ENCODE measurements at places on chromosomes 7 and 10.

- peak; percentile 99 for DNase-seq
Measured at GRCh38 chr7:75937958-75938786, 23.2 kb downstream of the POR start.

DNA sequence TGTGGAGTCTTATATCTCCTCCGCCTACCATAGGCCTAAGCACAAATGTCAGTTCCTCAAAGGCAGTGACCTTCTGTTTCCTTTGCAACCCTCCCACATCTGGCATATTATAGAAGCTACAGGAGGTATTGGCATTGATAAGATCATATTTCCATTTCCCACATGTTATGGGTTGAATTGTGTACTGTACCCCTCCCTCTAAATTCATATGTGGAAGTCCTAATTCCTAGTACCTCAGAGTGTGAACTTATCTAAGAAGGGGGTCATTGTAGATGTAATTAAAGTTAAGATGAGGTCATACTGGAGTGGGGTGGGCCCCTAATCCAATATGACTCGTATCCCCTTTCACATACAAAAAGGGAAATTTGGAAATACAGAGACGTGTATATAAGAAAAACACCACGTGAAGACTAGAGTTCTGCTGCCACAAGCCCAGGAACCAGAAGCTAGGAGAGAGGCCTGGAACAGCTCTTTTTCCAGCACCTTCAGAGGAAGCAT is 6.1 kb upstream of the LAMB4 start:
- DNase-seq = peak; percentile 14

GRCh38 chr7:106874076-106874475 is 9.0 kb downstream of the PIK3CG start:
- DNase-seq = no peak

DNA sequence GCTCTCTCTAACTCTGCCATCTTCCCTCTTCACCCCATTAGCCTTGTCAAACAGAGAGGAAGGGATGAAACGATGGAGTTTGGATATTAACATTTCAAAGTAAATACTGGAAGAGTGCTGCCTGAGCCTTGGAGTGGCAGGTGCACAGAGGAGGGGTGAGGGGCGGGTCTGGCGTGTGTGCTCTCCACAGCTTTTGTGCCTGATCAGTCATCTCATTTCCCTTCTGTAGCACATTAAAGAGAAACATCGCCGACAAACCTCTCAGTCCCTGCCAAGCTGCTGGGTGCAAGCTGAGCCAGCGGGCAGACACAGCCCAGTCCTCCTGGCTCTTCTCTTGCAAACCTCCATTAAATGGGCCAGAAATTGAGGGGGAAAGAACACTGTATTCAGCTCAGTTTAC is 76.2 kb downstream of the SLIT1 start:
- no peak for DNase-seq

GRCh38 chr10:21989453-21990154 is 13.9 kb downstream of the DNAJC1 start:
- peak; percentile 65 for DNase-seq

- DNase-seq = no peak
Measured at GRCh38 chr10:34845070-34845469, 30.0 kb upstream of the PARD3 start.

DNA sequence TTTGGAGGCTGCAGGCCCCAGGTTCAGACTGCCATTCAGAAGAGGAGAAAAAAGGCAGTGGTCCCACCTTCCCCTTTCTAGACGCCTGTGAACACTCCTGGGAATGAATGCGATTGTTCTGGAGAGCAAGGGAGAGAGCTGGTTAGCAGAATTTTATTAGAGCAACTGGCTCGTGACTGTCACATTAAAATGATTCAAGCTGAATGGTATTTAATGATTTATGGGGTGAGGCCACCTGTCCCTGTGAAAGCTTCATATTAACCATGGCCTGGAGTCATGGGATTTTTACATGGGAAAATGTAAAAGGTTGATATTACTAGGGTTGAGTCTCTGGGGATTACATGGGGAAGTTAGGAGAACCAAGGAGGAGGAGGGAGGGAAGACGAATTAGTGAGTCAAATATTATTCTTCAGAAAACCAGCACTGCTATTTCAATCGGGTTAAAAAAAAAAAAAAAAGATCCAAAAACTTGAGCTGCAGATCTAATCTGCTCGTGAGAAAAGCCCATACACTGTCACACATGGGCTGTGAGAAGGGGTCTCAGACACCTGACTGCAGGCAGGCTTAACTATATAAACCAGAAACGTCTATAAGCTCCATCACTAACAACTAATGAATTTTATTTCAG is 8.3 kb downstream of the CXCL12 start:
- DNase-seq = no peak

DNA sequence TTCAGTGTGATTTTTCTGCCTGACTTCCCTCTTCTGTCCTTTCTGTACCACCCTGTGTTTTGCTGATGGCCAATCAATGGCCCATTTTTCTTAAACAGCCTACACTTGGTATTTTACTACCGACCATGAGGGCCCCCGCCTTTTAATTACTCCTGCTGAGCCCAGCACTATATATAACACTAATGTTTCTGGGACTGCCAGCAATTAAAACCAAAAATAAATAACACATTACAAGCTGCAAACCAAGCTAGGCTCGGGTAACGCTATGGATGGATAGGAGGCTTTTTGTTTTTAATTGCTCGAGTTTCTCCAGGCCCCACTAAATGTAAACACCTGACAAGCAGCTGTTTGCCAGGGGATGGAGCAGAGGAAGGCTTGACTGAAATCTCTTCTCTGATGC is 915.4 kb upstream of the AUTS2 start:
- no peak for DNase-seq

- DNase-seq = peak; percentile 86
Measured at GRCh38 chr10:48526011-48526821, 78.7 kb downstream of the ARHGAP22 start.

DNA sequence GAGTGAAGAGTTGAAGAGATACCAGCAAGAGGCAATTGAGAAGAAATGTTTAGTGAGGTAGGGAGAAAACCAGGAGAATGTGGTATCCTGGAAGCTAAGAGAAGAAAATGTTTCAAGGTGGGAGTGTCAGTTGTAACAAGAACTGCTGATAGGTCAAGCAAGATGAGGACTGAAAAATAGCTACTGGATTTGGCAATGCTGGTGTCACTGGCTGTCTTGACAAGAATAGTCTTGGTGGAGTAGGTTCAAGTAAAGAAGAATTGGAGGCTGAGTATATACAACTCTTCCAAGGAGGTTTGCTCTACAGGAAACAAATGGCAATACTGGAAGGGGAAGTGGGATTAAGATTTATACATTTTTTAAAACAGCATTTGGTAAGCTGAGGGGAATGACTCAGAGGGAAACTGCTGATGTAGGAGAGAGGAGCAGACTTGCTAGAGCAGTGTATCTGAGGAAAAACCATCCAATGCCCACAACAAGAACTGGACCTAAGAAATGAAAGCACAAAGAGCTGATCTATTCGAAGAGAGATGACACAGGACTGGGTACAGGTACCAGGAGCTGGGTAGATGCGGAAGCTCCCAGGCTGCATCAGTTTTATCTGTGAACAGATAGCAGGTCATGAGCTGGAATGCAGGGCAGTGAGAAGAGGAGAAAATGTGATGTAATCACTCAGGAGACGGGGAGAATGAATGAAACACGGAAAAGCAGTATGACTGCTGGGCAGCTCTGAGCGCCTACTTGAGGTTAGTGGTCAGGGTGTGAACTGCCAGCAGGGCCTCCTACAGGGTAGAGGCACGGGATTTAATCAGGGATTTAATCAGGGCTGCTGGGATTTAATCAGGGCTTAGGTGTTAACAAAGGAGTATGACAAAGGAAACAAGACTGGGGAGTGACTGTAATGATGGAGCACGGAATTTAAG is 34.5 kb downstream of the FAM25A start:
- peak; percentile 71 for DNase-seq

- DNase-seq = no peak
Measured at GRCh38 chr10:23362879-23363792, 18.5 kb upstream of the C10orf67 start.

GRCh38 chr10:102004376-102004775 is 51.6 kb downstream of the ARMH3 start:
- peak; percentile 86 for DNase-seq

DNA sequence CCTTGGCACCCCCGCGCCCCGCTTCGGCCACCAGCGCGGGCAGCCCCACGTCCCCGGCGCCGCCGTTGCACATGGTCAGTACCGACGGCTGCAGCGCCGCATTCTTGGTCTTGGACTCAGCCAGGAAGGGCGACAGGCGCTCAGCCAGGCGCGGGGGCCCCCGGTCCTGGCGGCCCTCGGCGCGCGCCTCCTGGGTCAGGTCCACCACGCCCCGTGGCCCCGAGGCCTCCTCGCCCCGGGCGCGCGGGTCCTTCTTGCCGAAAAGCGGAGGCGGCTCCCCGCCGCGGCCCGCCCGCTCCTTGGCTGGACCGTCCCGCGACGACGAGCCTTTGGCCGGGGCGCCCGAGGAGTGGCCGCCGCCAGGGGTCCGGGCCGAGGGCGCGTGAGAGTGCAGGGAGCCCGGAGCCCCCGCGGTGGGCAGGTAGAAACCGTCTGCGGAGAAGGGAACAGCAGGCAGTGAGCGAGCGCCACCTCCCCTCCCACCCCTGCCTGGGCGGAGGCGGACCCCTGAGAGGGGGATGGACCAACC is 34.7 kb downstream of the TNRC18 start:
- DNase-seq = no peak

DNA sequence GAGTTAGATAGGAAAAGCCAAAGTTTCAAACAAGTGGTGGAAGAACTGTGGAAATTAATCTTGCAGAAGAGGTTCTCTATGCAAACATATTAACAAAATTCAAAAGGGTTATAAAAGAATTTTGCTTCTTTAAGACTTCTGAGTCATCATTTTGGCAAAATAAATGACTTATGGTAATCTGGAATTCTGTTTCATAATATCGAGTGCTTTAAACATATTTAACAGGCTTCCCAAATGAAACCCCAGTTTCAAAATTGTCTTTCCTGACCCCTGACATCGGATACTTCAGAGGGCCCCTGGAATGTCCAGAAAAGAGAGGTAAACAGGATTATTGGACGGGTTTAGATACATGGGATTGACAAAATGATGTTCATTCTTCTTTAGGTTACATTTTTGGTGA is 444.6 kb downstream of the HTR7 start:
- peak; percentile 62 for DNase-seq

- no peak for DNase-seq
Measured at GRCh38 chr10:101308051-101308450, 45.9 kb upstream of the BTRC start.

DNA sequence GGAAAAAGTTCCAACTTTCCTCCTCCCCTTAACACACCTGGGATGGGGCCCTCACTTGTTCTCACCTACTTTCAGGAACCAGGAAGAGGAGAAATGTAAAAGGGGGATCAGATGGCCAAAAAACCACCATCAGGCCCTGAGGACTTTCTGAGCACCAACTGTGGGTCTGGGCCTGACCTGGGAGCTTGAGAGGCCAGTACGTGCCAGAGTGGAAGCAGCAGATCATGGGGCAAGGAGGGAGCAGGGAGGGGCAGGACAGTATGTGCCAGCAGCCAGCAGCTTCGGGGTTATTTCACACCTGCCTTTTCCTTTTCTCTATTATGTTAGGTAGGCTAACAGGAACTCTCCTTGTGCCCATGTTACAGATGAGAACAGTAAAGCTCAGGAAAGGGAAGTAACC is 118.8 kb upstream of the UNC5B start:
- DNase-seq = no peak

GRCh38 chr10:30736685-30737232 is 107.2 kb upstream of the LYZL2 start:
- peak; percentile 99 for DNase-seq

DNA sequence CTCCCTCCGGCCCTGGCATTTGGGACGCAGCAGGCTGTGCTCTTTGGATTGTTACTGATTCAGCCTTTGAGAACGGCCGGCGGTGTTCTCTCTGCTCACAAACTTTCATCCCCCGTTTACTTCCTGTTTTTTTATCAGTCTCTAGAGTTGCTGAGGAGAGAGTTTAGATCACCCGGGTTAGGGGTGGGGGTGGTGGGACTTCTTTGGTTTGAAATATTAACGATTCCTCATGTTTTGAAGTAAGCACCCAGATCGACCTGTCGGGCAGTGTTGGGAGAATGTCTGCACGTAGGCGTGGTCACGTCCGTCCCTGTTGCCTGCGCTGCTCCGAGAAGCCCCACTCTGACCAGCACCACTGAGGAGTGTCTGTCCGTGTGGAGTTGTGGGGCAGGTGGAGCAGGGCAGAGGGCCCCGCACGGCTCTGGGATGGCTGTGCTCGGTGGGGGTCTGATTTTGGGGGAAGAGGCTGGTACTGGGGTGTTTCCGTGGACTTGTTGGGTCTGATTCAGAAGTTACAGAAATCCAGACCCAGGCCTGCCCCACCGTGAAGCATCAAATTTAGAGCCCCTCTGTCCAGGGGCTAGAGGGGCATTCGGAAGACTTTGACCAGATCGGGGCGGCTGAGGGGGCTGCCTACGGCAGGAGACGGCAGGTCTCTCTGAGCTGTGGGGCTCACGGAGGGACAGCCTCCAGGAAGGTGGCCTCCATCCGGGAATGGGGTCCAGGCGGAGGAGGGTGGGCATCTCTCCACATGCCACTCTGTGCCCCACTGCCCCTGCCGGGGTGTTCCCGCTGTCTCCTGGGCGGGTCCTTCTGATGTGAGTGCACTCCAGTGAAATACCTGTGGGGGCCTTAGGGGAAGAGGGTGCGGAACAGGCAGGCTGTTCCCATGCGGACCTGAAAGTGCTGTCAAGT is 7.4 kb downstream of the INPP5A start:
- no peak for DNase-seq

- DNase-seq = peak; percentile 2
Measured at GRCh38 chr10:17703706-17704105, 48.3 kb upstream of the TMEM236 start.

DNA sequence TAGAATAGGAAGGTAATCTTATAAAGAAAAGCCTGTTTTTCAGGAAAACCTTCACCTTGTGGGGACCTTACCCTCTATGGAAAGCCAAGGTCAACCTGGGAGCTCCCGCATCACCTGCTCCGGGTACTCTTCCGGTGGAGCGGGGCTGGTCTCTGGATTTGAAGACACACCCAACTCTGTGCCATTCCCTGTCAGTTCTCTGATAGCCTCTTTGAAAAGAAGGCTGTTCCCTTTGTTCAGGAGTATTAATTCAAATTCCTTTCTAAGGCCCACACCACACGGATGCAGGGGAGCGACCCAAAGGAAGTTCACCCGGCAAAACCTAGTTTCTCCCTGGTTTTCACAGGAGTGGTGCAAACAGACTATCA is 10.7 kb downstream of the CTBP2 start:
- DNase-seq = no peak

- peak; percentile 69 for DNase-seq
Measured at GRCh38 chr10:133335246-133336117, 1.2 kb downstream of the CALY start.

GRCh38 chr7:71479231-71479630 is 347.3 kb downstream of the GALNT17 start:
- no peak for DNase-seq
